ENCODE measurements at places on chromosomes 11 and 22. TPM values are rescaled to one million over a fixed set of nuclear protein-coding genes. Genes with fewer than 3 reads are reported as not detected.

- H3K4me1 ChIP-seq: peaks cover 19% of the 10 kb centered on the region
- peaks cover 4% of the 10 kb centered on the region for H3K27me3 ChIP-seq
- no peak for DNase-seq
Measured at GRCh38 chr11:67373648-67374570, 511 bp upstream of the CLCF1 start.

- H3K27ac ChIP-seq: no peak overlapping the region
- no peak overlapping the region for H3K4me3 ChIP-seq
- no peaks in the 10 kb centered on the region for H3K27me3 ChIP-seq
- H3K36me3 ChIP-seq: peaks cover 5% of the 10 kb centered on the region
- peaks cover 18% of the 10 kb centered on the region for H3K4me1 ChIP-seq
Measured at GRCh38 chr22:24108073-24108472, 73.2 kb upstream of the SUSD2 start.

- peak overlapping the region; percentile 90 for H3K4me3 ChIP-seq
- H3K4me1 ChIP-seq: peaks cover 3% of the 10 kb centered on the region
- no peaks in the 10 kb centered on the region for H3K27me3 ChIP-seq
Measured at GRCh38 chr11:118572981-118573550, 857 bp downstream of the ARCN1 start.

- DNase-seq: no peak
- H3K4me1 ChIP-seq: no peaks in the 10 kb centered on the region
- H3K27me3 ChIP-seq: no peaks in the 10 kb centered on the region
Measured at GRCh38 chr11:19380375-19380774, 139.6 kb upstream of the E2F8 start.

The SGSM1 gene
- total RNA-seq: not detected

GRCh38 chr11:124878759-124879492 lies 13.7 kb downstream of the ROBO3 start:
- H3K4me1 ChIP-seq: no peaks in the 10 kb centered on the region
- H3K27me3 ChIP-seq: peaks cover 1% of the 10 kb centered on the region
- H3K36me3 ChIP-seq: no peaks in the 10 kb centered on the region
- no peak for DNase-seq
- H3K4me3 ChIP-seq: no peak overlapping the region
- H3K27ac ChIP-seq: no peak overlapping the region

- no peak overlapping the region for H3K27ac ChIP-seq
- no peak for DNase-seq
- no peaks in the 10 kb centered on the region for H3K27me3 ChIP-seq
- peaks cover 8% of the 10 kb centered on the region for H3K36me3 ChIP-seq
- H3K4me1 ChIP-seq: no peaks in the 10 kb centered on the region
Measured at GRCh38 chr11:76041208-76041607, 165.1 kb downstream of the WNT11 start.

GRCh38 chr11:45082744-45083543 lies 63.5 kb upstream of the PRDM11 start:
- DNase-seq: no peak
- no peaks in the 10 kb centered on the region for H3K27me3 ChIP-seq
- no peak overlapping the region for H3K27ac ChIP-seq

- peaks cover 14% of the 10 kb centered on the region for H3K4me1 ChIP-seq
- H3K4me3 ChIP-seq: no peak overlapping the region
- H3K27ac ChIP-seq: no peak overlapping the region
- H3K36me3 ChIP-seq: no peaks in the 10 kb centered on the region
Measured at GRCh38 chr11:34205326-34206035, 100.1 kb downstream of the NAT10 start.

DNA sequence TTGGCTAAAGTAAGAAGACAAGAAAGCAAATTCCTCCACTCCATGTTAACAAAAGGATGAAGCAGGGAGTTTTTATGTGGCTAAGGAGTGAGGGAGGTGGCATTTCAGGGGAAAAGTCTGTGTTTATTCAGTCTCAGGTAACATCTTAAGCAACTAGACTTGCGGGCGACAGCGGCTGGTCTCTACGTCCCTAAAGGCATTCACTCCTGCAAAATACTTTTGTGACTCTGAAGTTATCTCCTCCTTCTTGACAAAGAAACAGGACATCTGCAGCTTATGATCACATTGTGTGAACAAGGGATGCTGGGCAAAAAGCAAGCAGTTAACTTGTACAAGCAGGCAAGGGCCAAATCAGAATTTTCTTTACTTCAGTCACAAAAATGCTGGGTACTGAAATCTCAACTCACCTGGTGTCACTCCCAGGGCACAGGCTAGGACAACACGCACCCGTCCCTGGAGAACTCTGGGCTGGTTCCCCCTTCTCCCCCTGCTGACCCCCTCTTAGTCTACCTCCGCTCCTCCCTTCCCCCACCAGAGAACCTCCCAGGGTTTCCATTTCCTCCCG lies 38.3 kb downstream of the IGLL5 start:
- peaks cover 53% of the 10 kb centered on the region for H3K4me1 ChIP-seq
- H3K36me3 ChIP-seq: no peaks in the 10 kb centered on the region
- H3K4me3 ChIP-seq: no peak overlapping the region
- H3K27me3 ChIP-seq: no peaks in the 10 kb centered on the region
- H3K27ac ChIP-seq: no peak overlapping the region
